Fibroblast of upper back skin (primary cell): ENCODE measurements at places on chromosomes 3 and 15.

DNA sequence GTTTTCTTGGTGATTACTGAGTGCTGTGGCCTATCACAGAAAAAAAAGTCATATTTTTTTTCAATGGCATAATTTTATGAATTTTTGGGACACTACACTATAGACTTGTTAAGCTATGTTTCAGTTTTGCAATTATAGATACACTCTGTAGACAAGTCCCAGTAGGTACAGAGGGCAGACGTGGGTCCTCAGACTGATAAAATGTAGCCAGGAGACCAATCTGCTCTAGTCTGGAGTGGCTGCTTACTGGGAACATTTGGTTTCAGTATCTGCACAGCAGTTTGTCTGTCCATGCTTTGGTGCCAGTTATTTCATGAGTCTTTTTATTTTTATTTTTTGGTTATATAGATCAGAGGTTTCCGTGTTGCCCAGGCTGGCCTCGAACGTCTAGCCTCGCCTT, 313.4 kb upstream of the LRRFIP2 start:
- DNase-seq, result no peak

DNA sequence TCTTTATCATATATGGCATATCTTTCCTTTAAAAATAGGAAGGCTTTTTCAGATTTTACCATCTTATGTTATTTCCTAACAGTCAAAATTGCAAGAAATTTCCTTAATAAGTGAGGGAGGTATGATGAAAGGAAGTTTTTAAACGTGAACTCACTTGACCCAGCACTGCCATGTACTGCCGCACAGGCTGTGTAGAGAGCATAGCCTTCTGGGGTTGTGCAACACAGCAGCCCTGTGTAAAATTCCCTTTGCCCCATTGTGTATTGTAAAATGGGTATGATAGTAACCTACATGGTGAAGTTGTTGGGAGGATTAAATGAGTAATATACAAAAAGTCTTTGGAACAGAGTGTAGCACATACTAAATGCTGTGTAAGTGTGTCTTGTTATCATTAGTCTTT, 78.6 kb downstream of the PEX5L start:
- no peak for DNase-seq

- DNase-seq, result peak; percentile 33
Observed at GRCh38 chr3:139519998-139520737, 19.4 kb downstream of the RBP1 start.

DNA sequence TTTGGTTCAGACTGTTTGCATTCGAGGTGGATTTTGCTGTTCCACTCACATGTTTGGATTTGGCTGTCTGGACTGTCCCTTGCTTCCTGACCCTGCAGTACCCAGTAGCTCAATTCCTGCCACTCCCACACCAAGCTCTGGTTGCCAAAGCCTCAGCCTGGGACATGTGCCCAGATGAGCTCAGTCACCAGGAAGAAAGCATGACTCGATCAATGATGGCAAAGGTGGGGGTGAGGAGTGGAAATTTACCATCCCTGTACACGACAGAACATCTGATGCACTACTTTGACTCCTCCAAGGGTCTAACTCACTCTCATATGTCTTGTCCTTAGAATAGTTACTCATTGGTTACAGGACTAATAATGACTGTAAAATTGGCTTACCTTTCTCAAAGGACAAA, 45.2 kb downstream of the ZNF385D start:
- DNase-seq, result peak; percentile 62

GRCh38 chr3:185402561-185402960, 39.6 kb downstream of the MAP3K13 start:
- peak; percentile 59 for DNase-seq
